Cortex of kidney (tissue), 1 donor: ENCODE measurements at places on chromosomes 7 and 10.

- no peak for DNase-seq
Observed at GRCh38 chr10:71521504-71522441, 125.1 kb downstream of the CDH23 start.

- DNase-seq, result no peak
Observed at GRCh38 chr7:140899883-140900282, 24.8 kb downstream of the BRAF start.

- no peak for DNase-seq
Observed at GRCh38 chr7:94295850-94296249, 98.8 kb upstream of the COL1A2 start.

- no peak for DNase-seq
Observed at GRCh38 chr10:71966046-71967004, 2.1 kb downstream of the CHST3 start.

- DNase-seq, result no peak
Observed at GRCh38 chr7:86785641-86786040, 141.9 kb downstream of the GRM3 start.

DNA sequence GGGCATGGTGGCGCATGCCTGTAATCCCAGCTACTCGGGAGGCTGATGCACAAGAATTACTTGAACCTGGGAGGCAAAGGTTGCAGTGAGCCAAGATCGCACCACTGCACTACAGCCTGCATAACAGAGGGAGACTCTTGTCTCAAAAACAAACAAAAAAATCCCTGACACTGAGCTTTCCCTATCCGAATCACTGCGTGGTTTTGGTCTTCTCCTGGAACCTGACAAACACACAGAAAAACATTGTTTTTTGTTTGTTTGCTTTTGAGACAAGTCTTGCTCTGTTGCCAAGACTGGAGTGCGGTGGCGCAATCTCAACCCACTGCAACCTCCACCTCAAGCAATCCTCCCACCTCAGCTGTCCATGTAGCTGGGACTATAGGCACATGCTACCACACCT is 50.4 kb upstream of the PTPRN2 start:
- no peak for DNase-seq

GRCh38 chr10:113515161-113515560 is 37.7 kb upstream of the HABP2 start:
- DNase-seq, result no peak

- DNase-seq, result no peak
Observed at GRCh38 chr7:2906197-2906931, 62.3 kb upstream of the GNA12 start.

GRCh38 chr10:14838582-14839304 is 637 bp downstream of the HSPA14 start:
- no peak for DNase-seq

DNA sequence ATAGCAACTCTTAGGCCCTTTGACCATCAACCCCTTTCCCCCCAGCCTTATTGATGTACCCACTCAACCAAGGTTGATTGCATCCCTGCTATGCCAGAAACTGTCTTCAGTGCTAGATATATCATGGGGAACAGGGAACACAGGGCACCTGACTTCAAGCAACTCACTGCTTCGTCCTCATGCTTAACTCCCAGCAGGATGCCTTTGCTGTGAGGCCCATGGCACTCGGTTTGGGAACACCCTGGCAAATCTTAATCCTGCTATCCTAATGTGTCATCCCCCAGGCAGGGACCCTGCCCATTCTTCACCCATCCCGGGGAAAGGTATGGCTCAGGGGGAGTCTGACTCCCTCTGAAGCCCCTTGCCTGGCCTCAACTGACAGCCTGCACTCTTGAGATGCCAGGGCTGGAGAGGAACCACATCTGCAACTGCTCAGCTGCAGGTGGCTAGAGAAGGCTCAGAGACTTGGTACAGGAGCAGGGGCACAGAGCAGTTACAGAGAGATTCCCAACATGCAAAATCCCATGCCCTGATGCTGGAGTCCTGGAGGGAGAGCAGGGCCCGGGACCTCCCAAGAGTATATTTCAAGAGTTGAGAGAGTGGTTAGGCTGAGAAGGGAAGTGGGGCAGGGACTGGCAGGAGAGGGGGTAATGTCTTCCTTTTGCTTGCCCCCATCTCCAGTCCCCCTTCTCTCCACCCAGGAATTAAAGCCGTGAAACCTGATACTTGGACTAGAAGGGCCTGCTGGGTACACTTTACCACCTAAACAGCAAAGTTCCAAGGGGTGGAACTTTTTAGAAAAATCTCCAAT is 2.4 kb upstream of the UNC5B start:
- DNase-seq, result no peak
